ENCODE measurements at places on chromosomes 7 and 10.
A peak's percentile ranks its signal among the peaks of the same experiment; 100 is the strongest.

DNA sequence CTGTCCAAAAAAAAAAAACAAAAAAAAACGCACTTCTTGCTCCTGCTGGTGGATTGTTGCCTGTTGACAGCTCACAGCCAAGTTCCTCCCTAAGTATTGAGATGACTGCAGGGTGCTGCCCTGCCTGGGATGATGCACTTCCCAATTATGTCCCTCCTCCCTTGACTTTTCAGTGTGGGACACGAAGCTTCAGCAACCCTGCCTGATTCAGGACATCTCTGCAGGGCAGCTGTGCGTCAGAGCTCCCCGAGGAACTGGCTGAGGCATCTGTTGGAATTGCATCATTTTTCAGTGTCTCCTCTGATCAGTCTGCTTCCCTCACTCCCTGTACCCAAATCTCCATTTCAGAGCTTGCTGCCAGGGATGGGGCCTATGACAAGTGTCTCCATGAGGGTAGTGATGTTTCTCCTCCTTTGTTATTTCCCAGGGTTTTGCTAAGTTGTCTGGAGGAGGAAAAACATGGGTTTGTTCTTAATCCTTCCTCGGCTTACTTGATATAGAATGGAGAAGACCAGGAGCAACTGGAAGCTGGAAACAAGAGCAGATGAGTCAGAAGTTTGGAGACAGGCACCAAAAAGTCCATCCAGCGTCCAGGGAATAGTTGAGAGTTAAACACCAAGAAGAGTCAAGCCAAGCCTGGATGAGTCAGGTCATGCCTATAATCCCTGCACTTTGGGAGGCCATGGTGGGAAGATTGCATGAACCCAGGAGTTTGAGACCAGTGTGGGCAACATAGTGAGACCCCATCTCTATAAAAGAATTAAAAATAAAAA lies 355.1 kb downstream of the GALNT17 start:
- no peak for DNase-seq

GRCh38 chr10:4028027-4028471 lies 243.0 kb upstream of the KLF6 start:
- no peak for DNase-seq

DNA sequence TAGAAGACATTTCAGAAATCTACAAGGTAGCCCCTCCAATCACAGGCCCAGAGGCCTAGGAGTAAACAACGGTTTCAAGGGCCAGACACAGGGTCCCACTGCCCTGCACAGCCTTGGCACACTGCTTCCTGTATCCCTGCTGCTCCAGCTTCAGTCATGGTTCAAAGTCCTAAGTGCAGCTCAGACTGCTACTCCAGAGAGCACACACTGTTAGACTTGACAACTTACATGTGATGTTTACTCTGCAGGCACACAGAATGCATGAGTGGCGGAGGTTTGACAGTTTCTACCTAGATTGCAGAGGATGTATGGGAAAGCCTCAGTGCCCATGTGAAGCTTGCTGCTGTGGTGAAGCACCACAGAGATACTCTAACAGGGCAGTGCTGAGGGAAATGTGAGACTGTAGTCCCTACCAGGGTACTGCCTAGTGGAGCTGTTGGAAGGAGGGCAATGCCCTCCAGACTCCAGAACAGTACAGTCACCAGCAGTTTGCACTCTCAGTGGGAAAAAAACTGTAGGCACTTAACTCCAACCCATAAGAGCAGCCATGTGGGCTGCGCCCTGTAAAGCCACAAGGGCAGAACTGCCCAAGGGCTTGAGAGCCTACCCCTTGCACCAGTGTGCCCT lies 270.0 kb downstream of the ZWINT start:
- no peak for DNase-seq

DNA sequence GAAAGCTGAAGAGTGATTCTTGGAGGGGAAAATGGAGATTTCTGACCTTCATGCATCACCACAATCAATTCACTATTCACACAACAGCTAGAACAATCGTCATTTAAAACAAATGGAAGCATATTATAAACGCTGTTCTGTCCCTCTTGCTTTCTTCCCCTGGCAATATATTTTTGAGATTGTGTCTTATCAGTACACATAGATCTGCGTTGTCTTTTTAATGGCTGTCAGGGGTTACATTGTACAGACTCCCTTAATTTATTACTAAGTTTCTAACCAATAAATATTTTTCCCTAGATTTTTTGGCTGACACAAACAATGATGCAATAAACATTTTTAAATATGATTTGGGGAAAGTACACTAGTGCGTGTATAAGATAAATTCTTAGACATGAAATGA lies 1115.7 kb upstream of the C7orf33 start:
- DNase-seq, result no peak

DNA sequence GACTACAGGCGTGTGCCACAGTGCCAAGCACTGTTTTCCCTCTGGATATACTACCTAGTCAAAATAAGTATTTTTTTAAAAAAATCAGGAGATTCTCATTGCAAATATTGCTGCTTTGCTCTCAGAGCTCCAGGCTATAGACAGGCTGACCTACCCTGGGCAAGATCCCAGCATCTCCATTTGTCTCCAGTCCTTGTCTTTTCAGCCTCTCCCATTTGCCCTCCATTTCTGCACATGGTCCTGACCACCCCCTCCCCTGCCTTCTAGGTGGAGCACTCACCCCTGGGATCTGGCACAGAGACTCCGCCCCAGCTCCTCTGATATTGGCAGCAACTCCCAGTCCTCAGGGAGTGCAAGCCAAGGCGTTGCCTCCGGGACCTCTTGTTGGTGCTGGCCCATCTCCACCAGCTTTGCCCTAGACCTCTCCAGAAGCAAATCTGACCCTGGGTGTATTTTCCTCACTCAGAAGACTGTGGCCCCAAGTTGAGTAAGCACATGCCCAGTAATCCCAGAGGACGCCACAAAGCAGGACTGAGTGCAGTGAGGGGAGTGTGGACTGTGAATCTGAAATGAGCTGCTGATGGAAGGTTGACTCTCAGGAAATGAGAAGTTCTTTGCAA lies 120.6 kb downstream of the MTPAP start:
- no peak for DNase-seq

GRCh38 chr10:110513949-110514348 lies 16.2 kb downstream of the DUSP5 start:
- DNase-seq, result no peak

DNA sequence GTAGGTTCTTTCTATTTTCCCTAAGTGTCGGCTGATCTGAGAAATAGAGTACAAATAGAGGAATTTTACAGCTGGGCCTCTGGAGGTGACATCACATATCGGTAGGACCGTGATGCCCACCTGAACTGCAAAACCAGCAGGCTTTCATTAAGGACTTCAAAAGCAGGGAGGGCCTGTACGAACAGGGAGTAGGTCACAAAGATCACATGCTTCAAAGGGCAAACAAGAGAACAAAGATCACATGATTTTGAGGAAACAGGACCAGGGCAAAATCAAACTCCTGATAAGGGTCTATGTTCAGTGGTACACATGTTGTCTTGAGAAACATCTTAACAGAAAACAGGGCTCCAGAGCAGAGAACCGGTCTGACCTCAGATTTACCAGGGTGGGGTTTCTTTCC lies 88.9 kb downstream of the CNNM2 start:
- no peak for DNase-seq

DNA sequence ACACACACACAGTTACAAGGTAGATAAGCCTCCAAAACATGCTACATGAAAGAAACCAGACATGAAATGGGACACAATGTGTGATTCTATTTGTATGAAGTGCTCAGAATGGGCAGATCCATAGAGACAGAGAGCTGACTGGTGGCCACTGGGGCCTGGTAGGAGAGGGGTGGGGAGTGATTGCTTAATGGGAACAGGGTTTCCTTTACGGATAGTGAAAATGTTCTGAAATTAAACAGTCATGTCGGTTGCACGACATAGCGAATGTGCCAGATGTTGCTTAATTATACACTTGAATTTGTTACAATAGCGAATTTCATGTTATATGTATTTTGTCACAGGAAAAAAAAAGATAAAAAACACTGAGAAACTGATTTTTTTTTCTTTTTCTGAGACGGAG lies 122.3 kb downstream of the SPDYE5 start:
- no peak for DNase-seq

- DNase-seq, result no peak
These were observed 875.4 kb downstream of the LRMDA start for GRCh38 chr10:76306856-76307255.

- no peak for DNase-seq
These were observed 14.1 kb downstream of the RNF32 start for GRCh38 chr7:156654511-156655234.

DNA sequence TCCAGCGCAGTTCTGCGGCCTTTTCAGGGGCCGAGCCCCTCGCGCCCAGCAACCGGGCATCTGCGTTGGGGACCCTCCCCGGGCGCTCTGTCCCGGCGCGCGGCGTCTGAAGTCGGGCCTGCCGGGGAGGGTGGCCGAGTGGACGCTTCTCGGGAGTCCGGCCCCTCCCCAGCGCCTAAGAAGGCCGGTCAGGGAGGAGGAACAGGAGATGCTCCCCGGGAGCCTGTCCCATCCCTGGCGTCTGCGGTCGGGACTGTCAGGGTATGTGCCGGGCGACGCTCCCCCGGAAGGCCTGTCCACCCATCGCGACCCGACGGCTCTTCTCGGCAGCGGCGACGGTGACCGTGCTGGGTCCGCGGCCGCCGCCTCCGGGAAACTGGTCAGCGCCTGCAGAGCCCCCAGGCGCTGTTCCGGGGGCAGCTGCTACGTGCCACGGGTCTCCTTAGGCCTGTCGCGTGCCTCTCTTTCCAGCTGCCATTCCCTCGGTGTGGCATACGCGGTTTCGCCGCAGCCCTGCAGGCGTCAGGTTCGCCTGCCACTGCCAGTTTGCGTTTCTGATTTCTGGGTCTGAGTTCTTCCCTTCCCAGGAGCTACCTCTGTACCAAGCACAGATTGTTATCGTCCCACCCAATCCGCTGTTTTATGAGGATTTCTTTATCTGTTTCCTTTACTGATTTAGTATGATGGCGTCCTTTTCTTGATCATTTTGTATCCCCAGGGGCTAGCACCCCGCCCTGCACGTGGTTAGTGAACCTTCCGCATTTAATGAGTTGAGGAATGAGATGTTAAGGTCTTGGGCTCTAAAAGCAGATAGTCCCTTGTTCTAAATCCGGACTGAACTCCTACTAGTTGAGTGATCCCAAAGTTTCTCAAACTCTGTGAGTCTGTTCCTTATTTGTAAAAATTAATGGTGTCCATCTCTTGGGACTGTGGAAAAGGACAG lies 782 bp downstream of the IFIT5 start:
- DNase-seq, result peak; percentile 9

DNA sequence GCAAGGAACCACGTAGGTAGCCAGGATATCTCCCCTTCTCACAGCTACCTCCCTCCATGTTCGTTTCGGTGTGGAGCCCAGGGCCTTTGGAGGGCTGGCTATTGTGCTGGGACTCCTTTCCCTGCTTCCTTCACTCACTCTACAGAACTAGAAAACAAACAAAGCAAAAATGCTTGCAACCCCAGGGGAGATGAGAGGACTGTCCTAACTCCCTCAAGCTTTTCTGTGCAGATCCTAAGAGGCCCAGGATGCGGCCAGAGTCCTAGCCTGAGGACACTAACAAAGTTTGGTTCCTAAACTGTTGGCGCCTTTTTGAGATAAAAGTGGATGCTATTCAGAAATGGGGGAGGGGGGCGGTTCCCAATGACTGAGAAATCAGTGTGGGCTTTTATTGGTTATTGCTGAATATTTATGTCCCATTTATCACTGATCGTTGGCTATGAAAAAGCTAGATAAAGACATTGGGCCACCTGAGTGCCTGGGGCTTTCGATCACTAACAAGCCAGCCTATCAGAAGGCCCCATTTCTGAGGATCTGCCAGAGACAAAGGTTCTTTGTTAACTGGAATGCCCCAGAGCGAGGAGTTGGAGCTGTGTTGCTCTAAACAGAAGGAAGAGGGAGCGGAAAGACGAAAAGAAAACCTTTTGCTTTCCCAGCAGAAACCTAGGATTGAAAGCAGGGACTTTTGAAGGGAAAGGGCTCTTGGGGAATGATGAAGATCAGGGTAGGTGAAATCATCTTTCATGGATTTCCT lies 95.2 kb upstream of the EGR2 start:
- no peak for DNase-seq

DNA sequence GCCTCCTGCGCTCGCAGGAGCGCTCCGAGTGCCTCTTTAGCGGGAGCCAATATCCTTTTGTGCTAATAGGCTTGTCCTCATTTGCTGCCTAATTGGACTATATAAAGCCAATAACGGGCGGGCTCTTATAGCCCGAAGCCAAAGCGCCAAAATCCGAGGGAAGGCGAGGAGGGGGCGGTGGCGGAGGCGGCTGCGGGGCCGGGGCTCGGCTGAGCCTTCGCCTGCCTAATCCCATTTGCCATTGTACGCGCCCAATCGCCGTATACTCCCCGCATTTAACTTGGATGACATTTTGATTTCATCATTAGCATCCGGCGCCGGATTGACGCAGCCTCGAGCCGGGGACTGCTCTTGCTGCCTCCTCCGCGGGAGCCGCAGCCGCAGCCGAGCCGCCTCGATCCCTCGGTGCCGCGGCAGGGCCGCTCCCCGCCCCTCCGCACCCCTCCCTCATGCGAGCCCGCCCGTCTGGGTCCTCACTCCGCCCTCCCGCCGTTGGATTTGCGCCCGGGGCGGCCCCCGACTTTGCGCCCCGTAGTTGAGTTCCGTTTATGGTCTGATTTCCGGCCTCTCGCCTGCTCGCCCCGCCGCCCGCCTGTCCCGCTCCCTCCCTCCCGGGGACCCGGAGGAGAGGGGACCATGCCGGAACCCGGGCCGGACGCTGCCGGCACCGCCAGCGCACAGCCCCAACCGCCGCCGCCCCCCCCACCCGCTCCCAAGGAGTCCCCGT lies at the start of gene HMX3:
Gene HMX3, plus strand, starts transcription at position 556 of the 727 bp plus-strand sequence. Its CDS starts 81 bp downstream, at position 637.
- DNase-seq, result no peak

GRCh38 chr7:4277936-4278335 lies 404.2 kb upstream of the FOXK1 start:
- no peak for DNase-seq

GRCh38 chr7:33959676-33960075 lies 54.3 kb downstream of the BMPER start:
- DNase-seq, result no peak

- no peak for DNase-seq
These were observed 81.4 kb upstream of the HABP2 start for GRCh38 chr10:113471241-113471996.

- no peak for DNase-seq
These were observed 229.3 kb downstream of the GPR37 start for GRCh38 chr7:124536156-124536762.

GRCh38 chr7:18505870-18506460 lies 10.4 kb downstream of the HDAC9 start:
- no peak for DNase-seq

Measured in activated CD8-positive, alpha-beta memory T cell treated with anti-CD3 and anti-CD28 coated beads for 48 hours (primary cell).